Activated CD8-positive, alpha-beta memory T cell treated with anti-CD3 and anti-CD28 coated beads for 4 hours (primary cell): ENCODE measurements at places on chromosomes 6 and 20.

- no peak for DNase-seq
Observed at GRCh38 chr20:63968928-63969760, 586 bp downstream of the ZNF512B start.

DNA sequence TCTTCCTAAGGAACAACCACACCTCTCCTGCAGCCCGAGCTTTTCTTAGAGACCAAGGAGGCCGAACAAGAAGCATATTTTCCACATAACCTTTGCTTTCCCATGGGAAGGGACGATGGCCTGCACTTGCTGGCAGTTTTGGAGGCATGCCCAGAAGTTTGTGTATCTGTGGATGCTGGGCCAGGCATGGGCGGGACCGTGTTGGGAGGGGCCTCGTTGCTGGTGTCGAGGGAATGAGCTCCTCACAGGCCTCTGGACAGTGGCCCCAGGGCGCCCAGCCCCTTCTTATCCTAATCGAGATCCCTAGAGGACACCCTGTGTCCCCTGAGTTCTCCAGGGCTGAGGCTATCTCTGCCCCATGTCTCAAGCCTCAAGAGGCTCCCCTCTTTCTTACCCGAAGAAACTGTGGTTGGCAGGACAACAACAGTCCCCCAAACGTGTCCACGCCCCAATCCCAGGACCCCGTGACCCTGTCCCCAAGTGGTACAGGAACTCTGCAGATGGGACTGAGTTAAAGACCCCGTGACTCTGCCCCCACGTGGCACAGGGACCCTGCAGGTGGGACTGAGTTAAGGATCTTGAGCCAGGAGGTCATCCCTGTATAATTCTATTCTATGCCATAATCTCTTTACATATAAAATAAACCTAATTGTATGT lies 99.5 kb upstream of the BHLHE23 start:
- no peak for DNase-seq

- no peak for DNase-seq
Observed at GRCh38 chr6:107656401-107656800, 166.5 kb downstream of the SOBP start.

- DNase-seq: no peak
Observed at GRCh38 chr6:109483735-109484057, 677 bp upstream of the ZBTB24 start.

DNA sequence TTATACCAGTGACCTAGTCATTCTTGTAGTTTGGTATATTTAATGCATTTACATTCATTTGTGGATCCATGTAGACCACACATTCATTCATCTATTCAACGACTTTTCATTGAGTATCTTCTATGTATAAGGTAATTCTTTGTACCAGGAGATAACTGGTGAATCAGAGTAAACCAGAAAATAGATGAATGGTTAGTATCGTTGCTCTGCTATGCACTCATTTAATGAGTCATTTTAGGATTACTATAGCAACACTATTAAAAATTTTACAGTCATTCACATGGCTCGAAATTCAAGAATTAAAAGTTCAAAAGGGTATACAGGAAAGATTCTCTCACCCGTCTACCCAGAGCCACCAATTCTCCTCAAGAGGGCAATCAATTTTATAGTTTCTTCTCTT lies 26.8 kb downstream of the DOK5 start:
- DNase-seq: no peak

DNA sequence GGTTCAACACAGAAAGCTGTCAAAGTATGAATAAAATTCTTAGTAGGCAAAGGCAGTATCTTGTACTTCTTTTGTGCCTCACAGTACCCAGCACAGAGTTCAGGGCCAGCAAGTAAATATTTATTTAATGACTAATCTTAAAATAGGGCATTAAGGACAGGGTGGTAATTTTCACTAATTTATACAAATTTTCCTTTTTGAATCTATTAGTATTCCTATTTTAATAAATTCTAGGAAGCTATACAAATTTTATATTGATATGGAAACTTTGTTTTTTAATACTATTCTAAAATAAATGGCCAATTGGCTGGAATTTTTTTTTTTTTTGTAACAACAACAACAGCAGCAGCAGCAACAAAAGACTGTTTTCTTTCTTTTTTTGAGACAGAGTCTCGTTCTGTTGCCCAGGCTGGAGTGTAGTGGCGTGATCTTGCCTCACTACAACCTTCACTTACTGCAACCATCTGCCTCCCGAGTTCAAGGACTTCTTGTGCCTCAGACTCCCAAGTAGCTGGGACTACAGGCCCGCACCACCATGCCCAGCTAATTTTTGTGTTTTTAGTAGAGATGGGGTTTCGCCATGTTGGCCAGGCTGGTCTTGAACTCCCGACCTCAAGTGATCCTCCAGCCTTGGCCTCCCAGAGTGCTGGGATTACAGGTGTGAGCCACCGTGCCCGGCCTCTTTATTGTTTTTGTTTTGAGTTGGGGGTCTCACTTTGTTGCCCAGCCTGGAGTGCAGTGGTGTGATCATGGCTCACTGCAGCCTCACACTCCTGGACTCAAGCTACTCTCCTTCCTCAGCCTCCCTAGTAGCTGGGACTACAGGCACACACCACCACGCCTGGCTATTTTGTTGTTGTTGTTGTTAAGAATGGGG lies 85.2 kb downstream of the FKBP5 start:
- DNase-seq: no peak
